C1 segment of cervical spinal cord (tissue), 14 donors: ENCODE measurements at places on chromosomes 13 and 19.

DNA sequence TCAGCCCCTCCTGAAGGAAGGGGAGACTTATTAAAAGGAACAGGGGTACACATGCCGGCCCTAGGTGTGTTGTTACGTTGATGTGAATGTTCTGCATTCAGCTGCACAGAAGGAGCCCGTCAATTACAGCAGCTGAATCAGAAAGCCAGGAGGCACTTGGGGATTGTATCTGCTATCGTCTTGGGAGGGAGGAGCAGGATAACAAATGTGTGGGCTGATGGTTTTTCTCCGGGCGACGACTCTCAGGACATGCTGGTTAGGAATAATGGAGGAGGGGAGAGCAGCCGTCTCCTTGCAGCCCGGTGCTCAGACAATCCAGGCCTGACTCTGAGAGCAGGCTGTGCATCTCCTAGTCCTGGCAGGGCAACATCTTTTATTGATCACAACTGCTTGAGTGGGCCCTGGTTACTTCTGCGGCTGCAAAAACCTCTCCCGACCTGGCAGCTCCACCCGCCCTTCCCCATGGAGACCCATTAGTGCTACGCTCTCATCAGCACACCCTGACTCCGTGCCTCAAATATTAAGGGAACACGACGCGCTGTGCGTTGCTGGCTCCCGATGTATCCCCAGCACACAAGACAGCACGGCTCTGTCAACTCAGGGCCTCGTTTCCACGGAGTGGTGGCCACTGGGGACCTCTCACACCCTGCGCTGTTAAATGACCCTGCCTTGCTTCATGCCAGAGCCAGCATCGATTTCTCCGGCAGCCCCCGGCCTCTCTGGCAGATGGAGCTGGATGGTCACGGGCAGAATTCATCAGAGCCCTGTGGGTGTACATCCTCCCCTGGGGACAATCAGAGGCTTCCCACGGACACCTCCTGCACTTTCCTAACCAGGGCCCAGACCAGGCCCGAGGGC, 25.3 kb downstream of the PEPD start:
- no peak for DNase-seq

GRCh38 chr13:29429286-29429900, 166.1 kb downstream of the SLC7A1 start:
- no peak for DNase-seq

DNA sequence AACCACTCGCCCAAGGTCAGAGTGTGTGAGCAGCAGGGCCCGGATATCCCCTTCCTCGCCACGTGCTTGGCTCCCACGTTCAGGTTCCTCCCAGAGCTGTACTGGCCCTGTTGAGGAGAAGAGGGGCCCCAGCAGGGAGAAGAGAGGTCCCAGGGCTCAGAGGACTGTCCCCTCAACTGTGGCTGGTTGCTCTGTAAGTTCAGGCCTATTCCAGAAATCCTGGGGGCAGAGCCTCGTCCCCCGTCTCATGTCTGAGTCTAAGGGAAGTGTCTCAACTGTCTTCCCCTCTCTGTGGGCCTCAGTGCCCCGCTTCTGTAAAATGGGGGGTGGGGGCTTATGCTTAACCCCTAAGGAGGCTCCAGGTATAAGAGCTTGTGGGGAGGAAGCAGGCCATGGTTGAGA, 3.9 kb downstream of the PPP5C start:
- no peak for DNase-seq

- DNase-seq, result no peak
Measured at GRCh38 chr13:74037762-74038161, 96.4 kb downstream of the KLF12 start.

- no peak for DNase-seq
Measured at GRCh38 chr13:77528834-77529500, 6.5 kb upstream of the SCEL start.

DNA sequence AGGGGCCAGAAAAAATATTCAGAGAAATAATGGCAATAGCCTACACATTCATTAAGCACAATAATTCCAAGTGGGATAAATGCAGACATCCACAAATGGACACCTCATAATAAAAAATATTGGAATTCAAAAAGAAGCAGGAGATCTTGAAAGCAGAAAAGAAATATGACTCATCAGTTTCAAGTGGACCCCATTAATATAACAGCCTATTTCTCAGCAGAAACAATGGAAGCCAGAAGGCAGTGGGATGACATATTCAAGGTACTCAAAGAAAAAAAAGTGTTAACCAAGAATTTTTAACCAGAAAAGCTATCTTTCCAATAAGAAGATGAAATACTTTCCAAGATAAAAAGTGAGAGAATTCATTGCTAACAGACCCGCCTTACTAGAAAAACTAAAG, 48.4 kb upstream of the CYP2A13 start:
- DNase-seq, result no peak

DNA sequence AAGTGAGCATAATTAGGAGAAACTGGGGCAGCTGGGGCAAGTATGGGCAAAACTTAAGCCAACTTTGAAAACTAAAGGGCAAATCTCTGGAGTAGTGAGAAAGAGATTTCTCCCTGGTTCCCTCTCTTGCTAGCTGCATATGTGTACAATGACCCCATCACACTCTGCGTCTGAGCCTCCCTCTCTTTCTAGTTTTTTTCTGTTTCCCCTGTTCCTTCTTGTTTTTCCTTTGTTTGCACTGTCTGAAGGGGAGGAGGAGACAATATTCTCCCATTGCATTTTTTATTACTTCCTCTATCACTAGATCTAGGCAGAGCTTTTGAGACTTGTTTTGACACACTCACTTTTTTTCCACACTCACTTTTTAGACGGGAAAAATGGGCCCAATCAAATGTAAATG, 11.2 kb upstream of the CLDN10 start:
- no peak for DNase-seq

GRCh38 chr13:25607096-25607495, 235.3 kb downstream of the ATP8A2 start:
- no peak for DNase-seq

DNA sequence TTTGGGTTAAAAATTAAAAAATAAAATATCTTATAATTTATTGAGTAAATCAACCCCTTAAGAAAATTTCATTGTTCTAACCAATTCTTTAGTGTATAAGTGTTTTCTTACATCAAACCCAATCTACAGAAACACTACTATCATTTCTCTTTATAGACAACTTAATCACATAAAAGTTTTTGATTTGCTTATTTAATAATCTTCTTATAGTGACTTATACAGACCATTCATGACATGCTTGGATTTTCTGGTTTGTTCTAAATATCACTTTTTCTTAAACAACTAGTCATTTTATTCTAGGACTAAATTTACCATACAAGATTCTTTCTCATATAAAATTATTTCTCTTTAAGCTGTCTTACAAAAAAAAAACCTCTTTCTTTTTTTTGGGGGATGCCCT, 27.3 kb upstream of the ZSCAN5A start:
- no peak for DNase-seq
